Stimulated activated CD4-positive, alpha-beta T cell treated with anti-CD3 and anti-CD28 coated beads, Interleukin-1b, Interleukin-23, amount 100 ng/mL, for 1 hour (primary cell): ENCODE measurements at places on chromosomes 1 and 21.

DNA sequence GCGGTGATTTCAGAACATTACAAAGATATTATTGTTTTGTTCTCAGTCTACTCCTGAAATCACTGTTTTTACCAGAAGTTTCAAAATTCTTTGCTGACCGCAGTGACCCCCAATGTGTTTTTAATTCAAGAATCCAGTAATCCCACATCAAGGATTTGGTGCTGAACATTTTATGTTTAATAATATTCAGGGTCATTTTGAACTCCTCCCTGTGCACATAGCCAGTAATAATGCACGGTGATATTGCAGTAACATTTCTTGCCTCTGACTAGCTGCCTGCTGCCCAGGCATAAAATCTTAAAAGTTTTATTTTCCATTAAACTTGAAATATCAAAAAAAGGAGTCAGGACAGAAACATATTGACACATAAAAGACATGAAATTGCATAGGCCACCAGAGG lies 443.4 kb upstream of the NCAM2 start:
- no peak for DNase-seq

DNA sequence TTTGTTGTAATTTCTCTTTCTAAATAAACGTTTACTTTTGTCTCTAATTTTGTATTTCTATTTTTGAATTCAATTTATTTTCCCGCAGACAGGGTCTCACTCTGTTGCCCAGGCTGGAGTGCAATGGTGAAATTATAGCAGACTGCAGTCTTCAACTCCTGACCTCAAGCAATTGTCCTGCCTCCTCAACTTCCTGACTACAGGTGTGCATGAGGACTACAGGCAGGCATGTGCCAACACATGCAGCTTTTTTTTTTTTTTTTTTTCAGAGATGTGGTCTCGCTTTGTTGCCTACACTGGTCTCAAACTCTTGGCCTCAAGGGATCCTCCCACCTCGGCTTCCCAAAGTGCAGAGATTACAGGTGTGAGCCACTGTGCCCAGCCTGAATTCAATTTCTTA lies 36.7 kb upstream of the IL20 start:
- DNase-seq, result no peak

- no peak for DNase-seq
Observed at GRCh38 chr1:55002686-55003085, 4.0 kb downstream of the BSND start.

DNA sequence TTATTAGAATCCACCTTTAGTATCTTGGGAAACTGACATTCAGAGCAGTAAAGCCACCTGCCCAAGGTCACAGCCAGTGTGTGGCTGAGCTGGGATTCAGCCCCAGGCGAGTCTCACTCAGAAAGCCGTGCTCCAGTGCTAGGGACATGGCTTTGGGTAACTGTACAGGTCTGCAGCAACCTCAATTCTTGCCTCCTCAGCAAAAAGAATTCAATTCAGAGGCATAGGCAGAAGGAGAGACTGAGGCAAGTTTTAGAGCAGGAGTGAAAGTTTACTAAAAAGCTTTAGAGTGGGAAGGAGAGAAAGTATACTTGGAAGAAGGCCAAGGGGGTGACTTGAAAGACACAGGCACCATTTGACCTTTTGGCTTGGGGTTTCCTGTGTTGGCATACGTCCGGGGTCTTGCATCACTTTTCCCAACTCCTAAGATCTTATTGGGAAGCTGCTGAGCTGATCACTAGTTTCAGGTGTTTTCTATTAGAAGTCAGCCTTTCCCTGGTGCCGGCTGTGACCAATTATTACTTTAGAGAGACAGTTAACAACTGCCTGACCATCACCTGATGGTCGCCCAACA lies 529.3 kb downstream of the MATN1 start:
- DNase-seq, result no peak

DNA sequence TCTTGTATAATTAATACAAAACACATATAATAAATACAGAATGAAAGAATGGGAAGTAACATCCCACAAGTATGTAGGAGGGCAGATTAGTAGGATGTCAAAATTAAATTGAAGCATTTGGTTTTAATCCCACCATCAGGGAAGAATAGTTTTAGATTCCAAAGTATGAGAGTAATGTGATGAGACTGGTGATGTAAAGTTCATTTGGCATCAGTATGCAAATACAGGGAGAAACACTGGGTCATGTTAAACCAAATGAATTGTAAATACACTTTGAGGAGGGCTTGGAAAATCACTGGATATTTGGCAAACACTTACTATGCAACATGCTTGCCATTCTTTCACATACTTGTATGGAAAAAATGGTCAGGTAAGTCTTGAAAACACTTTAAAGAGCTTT lies 358.8 kb downstream of the DPYD start:
- DNase-seq, result no peak

DNA sequence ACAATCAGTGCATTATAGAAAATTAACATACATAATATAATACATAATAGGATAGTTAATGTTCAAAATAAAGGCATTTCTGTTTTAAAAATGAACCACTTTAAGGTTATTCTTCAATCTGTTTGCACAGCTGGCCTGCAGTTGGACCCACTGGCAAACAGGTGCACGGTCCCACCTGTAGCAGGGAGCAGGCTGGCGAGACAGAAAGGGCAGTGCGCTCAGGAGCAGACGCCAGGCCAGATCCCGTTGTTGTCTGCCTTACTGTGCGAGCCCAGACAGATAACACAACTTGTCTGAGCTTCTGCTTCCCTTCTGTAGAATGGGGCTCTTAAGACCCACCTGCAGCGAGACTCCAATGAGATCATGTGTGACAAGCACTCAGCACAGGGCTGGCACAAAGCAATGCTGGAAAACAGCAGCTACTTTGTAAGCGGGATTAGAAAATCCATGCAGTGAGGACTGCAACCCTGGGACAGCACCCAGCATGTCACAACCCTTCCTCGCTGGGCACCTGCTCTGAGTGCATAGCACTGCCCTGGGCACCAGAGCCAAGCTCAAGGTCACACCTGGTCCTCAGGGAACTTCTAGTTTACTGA lies 33.5 kb downstream of the VPS26C start:
- no peak for DNase-seq
